ENCODE measurements at places on chromosomes 5 and 9.

DNA sequence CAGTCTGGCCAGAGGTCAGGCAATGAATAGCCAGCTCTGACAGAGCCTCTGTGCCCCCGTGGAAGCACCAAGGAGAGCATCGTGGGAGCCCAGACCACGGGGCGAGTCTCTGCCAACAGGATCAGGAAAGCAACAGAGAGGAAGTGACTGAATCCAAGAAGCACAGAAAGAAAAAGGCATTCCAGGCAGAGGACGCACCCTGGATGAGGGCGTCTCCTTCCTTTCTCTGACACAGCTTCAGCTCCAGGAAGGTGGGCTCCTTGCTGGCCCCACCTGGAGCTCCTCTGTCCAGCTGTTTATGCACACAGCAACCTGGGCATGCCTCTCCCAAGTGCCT lies 16.6 kb downstream of the HK3 start:
- no peak for ATAC-seq

GRCh38 chr5:77924081-77924480 lies 147.9 kb upstream of the TBCA start:
- ATAC-seq = no peak

GRCh38 chr9:126173401-126173800 lies 153.2 kb upstream of the MVB12B start:
- peak; percentile 32 for ATAC-seq

- ATAC-seq = no peak
Measured at GRCh38 chr5:42089705-42090104, 164.6 kb downstream of the FBXO4 start.

GRCh38 chr9:14218253-14218652 lies 95.7 kb downstream of the NFIB start:
- no peak for ATAC-seq

GRCh38 chr9:89427621-89428221 lies 70.2 kb downstream of the SEMA4D start:
- ATAC-seq = no peak

- ATAC-seq = no peak
Measured at GRCh38 chr5:87589587-87589986, 176.9 kb upstream of the CCNH start.

DNA sequence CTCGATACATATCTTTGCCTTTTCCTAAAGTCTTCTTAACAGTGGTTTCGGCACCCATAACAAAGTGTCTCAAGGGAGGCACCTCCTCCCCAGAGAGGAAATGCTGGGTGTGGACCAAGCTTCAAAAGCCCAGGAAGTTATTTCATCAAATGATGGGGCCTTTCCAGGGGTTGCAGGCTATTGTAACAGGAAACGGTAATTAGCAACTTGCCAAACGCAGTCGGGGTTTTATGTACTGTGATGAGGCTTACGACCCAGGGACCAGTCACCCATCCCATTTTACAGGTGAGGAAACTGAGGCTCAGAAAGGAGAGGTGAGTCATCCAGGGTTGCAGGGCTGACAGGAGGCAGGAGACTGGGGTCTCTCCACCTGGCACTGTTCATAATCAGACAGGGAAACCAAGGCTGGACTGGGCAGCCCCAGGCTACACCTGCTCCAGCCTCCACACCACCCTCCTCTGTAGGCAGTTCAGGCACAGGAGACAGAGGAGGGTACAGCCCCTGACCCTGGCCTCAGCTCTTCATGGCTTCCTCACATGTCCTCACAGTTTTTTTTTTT lies 30.0 kb upstream of the SUSD3 start:
- peak; percentile 84 for ATAC-seq

- no peak for ATAC-seq
Measured at GRCh38 chr9:6780690-6781089, 22.9 kb downstream of the KDM4C start.

DNA sequence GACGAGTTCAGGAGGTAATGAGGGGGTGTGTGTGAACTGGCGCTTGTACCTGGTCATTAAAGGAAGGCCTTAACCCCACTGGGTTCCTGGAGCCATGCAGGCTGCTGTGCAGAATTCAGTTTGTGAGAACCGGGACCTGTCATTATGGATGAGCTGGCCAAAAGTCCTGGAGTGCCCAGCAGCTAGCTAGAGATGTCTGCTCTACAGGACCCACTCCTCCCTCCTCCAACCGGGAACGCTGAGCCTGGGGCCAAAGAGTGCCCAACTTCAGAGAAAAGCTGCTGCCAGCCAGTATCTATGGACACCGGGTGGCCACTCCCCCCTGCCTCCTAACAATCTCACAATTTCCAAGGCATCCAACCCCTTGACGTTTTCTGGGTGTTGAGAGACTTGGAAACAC lies 1.2 kb downstream of the ENTREP1 start:
- no peak for ATAC-seq
